ENCODE measurements at places on chromosomes 2 and 18.

GRCh38 chr18:9066358-9066757 lies 36.1 kb upstream of the NDUFV2 start:
- DNase-seq, result no peak

DNA sequence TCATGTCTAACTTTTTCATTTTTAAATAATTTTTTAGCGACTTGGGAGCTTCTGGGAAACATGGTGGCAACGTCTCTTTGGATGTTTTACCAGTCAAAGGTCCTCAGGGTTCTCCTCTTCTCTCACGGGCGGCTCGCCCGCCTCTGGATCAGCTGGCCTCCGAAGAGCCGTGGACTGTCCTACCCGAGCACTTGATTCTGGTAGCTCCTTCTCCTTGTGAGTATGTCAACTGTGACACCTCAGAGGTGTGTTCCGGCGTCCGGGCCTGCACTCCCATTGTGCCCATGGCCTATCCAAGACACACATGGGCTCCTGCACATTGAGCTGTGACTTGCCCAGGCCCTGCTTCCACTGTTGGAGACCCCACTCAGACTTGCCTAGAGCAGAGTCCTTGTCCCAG lies 104.3 kb downstream of the CEP192 start:
- DNase-seq, result no peak

DNA sequence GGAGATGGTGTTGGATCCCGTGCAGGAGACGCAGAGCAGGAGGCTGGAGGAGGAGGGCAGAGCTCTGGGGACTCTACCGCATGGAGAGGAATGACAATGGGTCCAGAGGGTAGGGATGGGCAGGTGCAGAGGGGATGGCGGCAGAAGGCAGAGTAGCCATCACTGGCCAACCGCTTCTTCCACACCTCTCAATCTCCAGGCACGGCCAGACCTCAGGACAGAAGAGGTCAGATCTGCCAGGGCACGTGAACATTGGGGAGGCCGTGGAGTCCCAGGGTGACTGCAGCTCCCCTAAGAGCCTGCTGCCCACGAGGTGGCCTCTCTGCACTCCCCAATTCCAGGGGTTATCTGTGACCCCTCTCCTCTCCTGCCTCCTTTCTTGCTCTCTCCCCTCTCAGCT lies 162.7 kb upstream of the HDAC4 start:
- DNase-seq, result no peak

- DNase-seq, result peak; percentile 45
Measured at GRCh38 chr18:524466-524865, 24.0 kb upstream of the COLEC12 start.

- DNase-seq, result no peak
Measured at GRCh38 chr2:160354677-160355076, 138.9 kb downstream of the RBMS1 start.

DNA sequence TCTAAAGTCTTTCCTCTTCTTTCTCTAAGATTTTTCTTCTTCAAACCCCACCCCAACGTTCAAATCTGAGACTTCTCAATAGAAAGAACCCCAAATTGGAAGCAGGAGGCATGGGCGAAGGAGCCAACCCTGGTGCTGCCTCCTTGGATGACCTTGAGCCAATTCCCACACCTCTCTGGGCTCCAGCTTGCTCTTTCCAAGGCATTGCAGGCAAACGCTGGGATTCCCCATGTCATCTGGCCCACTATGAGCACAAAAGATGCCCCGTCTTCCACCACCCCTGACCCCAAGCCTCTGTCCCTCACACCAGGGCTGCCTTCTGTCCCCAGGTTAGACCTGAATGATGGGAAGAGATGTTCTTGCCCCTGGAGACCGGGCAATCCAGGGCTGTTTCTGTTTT lies 57.0 kb downstream of the TTC32 start:
- no peak for DNase-seq

- no peak for DNase-seq
Measured at GRCh38 chr2:220575963-220576362, 948.5 kb downstream of the SLC4A3 start.

- no peak for DNase-seq
Measured at GRCh38 chr2:200255549-200255948, 50.9 kb upstream of the SPATS2L start.

GRCh38 chr2:48715956-48716355 lies 39.6 kb downstream of the LHCGR start:
- DNase-seq, result no peak

GRCh38 chr2:169069341-169069740 lies at the start of gene DHRS9:
DHRS9 (plus strand) TSS chr2:169069563; CDS start chr2:169081582, 12,019 bp downstream.
- peak; percentile 49 for DNase-seq

DNA sequence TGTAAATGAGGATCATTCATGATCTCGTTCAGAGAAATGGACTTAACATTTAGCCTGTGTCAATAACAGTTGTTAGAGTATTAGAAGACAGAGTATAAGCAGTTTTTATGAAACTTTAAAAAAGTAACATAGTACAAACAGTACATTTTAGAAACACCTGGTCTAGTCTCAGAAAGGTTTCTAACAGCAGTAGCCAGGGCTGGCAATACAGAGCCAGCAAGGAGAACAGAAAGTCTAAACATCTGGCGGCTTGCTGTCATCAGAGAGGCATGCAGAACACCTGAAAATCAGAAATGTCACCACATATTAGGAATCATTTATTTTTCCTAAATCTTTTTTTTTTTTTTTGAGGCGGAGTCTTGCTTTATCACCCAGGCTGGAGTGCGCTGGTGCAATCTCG lies 50.1 kb downstream of the RPL31 start:
- DNase-seq, result no peak

DNA sequence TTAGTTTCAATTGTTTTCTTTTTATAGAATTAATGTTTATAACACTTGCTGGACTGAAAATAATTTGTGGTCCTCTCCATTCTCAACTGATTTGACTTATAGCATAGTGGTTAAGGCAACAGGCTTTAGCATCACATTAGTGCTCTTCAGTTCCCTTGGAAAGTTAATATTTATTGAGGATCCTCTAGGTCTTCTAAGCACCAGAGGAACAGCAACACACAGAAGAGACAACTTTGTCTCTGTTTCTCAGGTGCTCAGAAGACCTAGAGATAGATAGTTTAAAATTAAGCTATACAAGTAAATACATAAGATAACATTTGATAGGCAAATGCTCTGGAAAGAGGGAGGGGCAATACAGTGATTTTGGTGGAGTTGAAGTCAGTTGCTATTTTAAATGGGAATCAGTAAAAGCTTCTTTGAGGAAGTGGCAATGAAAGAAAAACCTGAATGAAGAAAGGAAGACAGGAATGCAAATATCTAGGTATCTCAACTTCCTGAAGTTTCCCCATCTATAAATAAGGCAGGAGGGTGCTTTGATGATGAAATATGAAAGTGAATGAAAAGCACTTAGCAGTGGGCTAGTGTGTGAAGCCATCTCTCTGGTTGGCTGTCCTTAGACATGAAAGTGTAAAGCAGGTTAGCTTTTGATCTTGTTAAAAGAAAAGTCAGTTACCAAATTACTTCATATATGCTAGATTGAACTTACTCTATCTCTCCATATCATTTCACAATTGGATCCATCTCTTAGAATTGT lies 7.9 kb downstream of the NEUROD1 start:
- no peak for DNase-seq

GRCh38 chr2:231720292-231720986 lies 12.1 kb downstream of the PTMA start:
- no peak for DNase-seq

GRCh38 chr2:157900684-157901083 lies 24.6 kb upstream of the ACVR1 start:
- no peak for DNase-seq

GRCh38 chr18:64966667-64967066 lies 784.1 kb upstream of the CDH7 start:
- peak; percentile 24 for DNase-seq

DNA sequence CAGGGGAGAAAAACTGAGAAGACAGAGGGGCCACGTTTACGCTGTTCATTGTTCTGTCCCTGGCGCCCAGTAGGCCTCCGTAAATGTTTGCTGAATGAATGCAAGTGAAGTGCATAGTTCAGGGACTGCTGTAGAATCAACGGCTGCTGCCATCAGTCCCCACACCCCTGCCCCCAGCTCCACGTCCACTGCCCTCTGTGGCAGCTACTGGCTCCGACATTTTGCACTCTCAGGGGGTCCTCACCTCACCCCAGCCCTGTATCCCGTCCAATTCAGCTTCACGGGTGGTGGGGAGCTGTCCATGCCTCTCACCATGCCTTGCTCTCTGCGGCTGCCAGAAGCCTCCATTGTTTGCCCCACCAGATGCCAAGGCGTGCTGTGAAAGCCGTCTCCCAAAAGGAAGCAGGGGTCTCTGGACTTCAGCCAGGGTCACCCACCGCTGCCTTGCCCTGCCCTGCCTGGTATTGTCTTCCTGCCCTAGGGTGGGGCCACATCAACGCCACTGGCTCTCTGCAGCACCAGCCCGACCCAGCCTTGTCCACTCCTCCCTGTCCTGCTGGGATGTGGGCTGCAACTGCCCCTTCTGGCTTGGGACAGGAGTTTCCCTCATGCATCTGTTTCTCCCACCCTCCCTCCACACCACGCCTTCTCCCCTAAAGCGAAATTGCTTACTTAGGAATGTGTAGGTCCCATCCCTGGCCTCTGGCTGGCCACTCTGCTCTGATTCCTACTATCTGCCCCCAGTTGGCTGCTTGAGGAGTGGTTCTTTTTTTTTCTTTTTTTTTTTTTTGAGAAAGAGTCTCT lies 86.0 kb downstream of the RHOB start:
- no peak for DNase-seq

- DNase-seq, result no peak
Measured at GRCh38 chr2:31372097-31372496, 42.4 kb downstream of the XDH start.

- DNase-seq, result no peak
Measured at GRCh38 chr2:20436716-20437470, 10.0 kb upstream of the RHOB start.

GRCh38 chr18:33987206-33987605 lies 237.5 kb downstream of the NOL4 start:
- no peak for DNase-seq

DNA sequence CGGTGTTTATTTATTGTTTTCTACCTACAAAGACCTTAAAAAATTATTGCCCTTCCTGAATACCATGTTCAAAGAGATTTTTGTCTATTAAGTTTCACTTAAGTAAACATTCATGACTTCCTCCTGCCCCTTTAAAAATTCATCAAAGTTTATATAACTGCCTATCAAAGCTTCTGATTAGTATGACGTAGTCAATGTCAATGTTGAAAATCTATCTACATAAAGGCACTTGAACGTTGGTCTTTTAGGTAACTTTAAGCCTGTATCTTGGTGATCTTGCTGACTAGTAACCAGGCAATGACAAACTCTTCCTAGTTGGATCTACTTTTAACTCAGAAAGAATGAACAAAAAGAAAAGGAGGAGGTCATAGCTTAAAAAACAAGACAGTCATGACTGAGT lies 97.2 kb downstream of the MAIP1 start:
- no peak for DNase-seq

- no peak for DNase-seq
Measured at GRCh38 chr18:22069916-22070315, 99.5 kb upstream of the GATA6 start.

DNA sequence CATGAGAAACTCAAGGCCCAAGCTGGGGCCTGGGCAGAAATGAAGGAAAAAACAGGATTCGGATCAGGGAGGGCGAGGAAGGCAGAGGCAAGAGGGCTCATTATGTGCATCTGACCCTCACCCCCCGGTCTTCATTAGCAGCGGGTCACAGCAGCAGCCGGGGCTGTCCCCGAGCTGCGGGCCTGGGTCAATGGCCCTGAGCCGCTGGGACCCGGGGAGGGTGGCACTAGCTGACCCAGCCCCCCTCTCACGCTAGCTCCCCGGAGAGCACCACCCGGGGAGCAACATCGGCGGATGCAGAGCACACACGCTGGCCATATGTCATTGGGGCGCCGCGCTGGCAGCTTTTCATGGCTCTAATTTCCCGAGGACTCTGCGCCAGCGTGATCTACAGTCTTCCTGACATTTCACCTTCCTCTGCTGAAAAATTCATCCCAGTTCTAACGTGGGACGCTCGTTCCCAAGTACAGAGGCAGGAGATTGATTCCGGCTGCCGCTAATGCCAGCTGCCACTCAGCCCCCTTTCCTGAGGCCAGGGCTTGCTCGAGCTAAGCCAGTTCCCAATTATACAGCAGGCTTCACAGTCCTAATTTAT lies 63.7 kb downstream of the EIPR1 start:
- DNase-seq, result no peak

DNA sequence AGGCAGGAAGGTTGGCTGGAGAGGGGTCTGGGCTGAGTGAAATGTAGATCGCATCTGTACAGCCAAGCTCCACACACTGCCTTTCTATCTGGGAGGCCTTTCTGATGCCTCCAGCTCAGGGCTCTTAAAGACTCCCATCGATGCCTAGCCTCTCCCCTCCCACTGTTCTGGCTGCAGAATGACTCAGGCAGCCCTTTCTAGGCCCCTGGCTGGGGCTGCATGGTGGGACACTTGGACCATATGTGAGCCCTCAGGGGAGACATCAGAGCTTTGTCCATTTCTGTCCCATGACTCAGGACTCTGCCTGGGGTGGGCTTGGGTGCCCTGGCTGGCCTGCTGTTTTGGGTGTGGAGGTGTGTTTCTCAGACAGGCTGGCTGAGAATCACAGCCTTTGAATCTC lies 101.3 kb downstream of the CELF4 start:
- DNase-seq, result no peak

DNA sequence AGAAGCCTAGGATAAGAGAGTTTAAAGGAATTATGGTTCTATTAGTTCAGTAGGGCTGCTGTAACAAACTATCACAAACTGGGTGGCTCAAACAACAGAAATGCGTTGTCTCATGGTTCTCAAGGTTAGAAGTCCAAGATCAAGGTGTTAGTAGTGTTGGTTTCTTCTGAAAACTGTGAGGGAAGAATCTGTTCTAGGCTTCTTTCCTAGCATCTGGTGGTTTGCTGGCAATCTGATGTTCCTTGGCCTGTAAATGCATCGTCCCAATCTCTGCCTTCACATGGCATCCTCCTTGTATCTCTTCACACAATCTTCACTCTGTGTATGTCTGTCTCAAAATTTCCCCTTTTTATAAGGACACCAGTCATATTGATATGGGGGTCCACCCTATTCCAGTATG lies 76.3 kb downstream of the MDH1 start:
- no peak for DNase-seq

DNA sequence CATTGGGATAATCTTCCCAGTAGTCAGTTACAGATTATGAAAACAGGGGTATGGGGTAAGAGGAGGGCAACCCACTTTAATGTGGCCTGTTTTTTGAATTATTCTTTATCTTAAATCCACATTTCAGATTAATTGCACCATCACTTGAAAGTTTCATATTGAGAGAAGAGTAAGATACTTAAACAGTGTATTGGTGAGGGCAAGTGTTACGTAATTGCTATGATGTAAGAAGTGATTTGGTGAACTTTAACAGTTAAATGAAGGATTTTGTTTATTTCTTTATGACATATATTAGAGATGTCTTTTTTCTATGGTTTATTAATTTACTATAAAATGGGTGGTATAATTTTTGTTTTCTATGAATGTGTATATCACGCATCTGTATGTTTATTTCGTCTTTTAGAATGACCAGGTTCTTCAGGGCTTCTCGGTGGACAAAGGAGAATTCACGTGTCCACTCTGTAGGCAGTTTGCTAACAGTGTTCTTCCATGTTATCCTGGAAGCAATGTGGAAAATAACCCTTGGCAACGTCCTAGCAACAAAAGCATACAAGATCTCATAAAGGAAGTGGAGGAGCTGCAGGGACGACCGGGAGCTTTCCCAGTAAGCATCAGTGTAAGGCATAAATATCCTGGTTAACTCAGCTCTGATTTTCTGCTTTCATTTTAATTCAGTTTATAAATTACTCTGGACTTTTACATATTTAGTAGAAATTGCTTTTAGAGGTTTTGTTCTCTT lies 171.2 kb upstream of the MYO3B start:
- peak; percentile 32 for DNase-seq

GRCh38 chr18:5574843-5575242 lies 31.0 kb upstream of the EPB41L3 start:
- DNase-seq, result no peak

Data from mesenchymal stem cell (in vitro differentiated cells and primary cell).